ENCODE measurements at places on chromosomes 4 and X.

DNA sequence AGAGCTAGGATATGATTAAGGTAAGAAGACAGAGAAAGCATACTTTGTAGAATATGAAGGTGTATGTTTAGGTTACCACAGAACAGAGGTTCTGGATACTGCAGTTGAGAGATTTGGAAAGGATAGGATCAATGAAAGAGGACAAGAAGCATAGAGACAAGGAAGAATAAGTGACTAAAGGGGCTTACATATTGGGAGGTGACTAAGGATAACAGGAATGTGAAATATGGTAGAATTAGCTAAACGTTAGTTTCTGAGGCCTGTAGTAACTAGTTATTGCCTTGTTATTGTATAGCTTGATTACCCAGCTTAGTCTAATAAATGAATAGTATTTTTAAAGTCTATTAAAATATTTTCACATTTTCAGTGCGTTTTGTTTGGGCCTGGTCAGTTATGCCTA is 38.2 kb downstream of the CENPI start:
- DNase-seq, result no peak

DNA sequence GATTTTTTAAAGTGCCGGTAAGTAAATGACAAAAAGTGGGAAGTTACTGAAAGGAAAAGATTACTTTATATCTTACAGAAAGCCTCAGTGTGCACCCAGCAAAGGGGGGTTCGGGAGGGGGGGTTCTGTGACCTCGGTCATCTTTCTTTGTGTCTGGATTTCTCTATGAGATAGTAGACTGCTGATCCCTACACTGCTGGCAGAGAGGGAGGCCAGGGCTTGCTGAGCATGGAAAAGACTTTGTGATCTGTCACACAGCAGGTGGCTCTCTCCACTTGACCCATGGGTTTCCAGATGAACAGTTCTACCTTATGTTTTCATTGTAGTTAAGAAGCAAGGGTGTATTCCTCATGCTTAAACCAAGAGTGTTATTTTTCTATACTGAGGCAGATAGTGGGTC is 475.6 kb downstream of the PCDH10 start:
- DNase-seq, result no peak

DNA sequence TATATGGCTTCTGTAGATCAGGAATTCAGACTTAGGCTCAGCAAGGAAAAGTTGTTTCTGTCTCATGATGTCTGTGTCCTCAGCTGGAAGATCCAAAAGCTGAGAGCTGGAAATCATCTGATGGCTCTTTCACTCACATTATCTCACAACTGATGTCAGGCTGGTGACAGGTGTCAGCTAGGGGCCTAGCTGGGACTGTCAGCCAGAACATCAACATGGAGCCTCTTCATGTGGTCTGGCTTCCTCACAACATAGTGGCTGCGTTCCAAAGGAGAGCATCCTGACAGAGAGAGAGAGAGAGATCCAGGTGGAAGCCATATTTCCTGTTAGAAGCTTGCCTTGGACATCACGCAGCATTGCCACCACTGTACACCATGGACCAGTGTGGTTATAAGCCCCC is 10.6 kb upstream of the INTS6L start:
- DNase-seq, result no peak

GRCh38 chr4:26978387-26979053 is 117.9 kb downstream of the STIM2 start:
- no peak for DNase-seq

DNA sequence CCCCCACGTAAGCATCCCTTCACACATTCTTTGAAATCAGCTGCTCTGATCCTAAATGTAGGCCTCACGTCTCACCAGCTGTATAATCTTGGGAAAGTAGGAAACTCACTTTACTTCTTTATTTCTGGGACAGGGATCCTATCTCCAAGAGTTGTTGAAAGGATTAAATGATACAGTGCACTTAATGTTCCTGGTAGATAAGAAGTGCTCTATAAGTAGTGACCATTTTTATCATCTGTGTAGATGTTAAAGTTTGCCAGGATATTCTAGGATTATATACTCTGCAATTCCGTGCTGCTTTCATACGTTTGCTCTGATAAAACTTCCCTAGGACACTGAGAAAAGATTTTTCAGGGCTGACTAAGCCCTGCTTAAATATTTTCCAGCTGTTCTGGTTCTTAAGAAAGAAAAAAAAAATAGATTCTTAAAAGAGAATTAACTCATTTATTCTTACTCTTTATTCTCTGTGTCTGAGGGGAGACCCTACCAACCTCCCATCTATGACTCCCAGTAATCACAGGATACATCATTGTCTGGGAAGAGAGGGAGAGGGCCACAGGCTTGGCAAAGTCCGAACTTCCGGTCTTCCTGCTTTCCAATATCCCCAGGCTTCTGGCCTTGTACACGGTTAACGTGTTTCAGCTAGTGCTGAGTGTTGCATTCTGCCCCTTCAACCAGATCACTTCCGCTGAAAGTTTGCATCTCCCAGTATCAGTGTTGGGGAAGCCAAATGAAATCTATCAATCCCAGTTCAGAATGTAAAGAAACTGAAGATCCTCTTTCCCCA is 269.2 kb downstream of the TRIML1 start:
- no peak for DNase-seq

GRCh38 chr4:96431094-96431493 is 591.2 kb downstream of the PDHA2 start:
- DNase-seq, result no peak

GRCh38 chr4:137359691-137360315 is 172.5 kb downstream of the PCDH18 start:
- DNase-seq, result no peak

All from T-helper 1 cell (primary cell).